Breast epithelium (tissue), 4 donors: ENCODE measurements at places on chromosomes 13 and 19.

GRCh38 chr19:5870986-5871394 is 650 bp upstream of the FUT5 start:
- DNase-seq: no peak

- no peak for DNase-seq
Measured at GRCh38 chr13:101690871-101691270, 238.4 kb downstream of the ITGBL1 start.

- peak; percentile 14 for DNase-seq
Measured at GRCh38 chr19:29550896-29551295, 25.1 kb downstream of the VSTM2B start.

DNA sequence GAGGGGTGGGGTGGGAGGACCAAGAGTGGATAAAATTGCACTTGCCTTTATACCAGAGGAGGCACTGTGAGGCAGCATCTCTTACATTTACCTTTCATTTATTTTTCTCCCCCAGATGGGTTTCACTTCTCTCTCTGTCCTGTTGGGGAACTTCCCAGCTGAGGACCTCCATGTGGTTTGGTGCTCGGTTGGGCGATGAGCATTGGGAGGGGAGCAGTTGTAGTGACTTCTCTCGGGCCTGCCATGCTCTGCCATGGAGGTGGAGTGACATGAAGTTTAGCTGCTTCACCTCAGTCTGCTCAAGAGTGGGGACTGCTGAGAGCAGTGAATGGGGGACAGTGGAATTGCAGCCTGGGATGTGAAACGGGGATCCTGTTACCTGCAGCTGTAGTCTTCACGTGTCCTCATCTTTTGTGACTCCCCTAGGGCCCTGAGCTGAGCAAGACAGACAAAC is 23.1 kb upstream of the CXCL17 start:
- no peak for DNase-seq

DNA sequence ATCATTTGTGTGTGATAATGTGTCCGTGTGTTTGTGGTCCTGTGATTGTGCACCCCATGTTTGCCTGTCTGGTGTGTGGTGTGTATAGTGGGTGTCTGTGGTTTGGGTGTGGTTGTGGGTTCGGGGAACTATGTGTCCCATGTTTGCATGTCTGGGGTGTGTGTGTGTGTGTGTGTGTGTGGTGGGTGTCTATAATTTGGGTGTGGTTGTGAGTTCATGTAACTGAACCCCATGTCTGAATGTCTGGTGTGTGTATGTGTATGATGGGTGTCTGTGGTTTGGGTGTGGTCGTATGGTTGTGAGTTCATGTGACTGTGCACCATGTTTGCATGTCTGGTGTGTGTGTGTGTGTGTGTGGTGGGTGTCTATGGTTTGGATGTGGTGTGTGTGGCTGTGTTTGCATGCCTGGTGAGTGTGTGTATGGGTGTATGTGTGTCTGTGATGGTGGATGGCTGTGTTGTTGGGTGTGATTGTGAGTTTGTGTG is 11.1 kb upstream of the NFIX start:
- DNase-seq: no peak

DNA sequence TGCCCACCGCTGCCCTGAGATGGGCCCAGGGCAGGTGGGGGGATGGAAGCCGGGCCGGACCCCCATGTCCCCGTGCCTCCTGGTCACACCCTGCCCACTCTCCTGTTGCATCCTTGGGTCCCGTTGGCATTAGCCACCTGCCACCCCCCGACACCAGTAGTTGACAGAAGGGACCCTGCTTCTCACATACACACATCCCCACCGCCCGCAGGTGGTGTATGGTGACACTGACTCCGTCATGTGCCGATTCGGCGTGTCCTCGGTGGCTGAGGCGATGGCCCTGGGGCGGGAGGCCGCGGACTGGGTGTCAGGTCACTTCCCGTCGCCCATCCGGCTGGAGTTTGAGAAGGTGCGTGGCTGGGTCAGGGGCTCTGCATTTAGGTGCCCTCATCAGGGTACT is 5.2 kb upstream of the SPIB start:
- no peak for DNase-seq

GRCh38 chr13:77985866-77986636 is 67.4 kb upstream of the EDNRB start:
- no peak for DNase-seq
